ENCODE measurements at places on chromosomes 16 and 17. TPM values are rescaled to one million over a fixed set of nuclear protein-coding genes. Genes with fewer than 3 reads are reported as not detected.

DNA sequence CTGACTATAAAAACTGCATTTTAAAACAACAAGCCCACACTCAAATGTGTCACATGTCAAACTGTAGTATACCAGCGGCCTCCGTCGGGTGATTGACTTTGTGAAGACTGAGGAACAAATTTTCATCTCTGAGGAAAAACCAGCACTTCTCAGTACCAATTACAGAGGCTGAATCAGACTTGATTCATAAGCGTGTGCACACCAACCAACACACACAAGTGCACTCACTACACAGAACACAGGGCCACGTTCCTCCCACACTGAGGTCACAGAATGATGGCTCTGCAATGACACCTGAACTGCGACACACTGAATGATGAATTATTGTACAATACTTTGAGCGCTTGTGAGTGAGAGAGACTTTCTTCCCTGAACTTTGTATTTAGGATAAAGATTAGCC lies 29.6 kb downstream of the XPO6 start:
- H3K4me1 ChIP-seq, result peaks cover 37% of the 10 kb centered on the region
- H3K27me3 ChIP-seq, result no peaks in the 10 kb centered on the region
- no peak for DNase-seq
- H3K27ac ChIP-seq, result no peak overlapping the region

DNA sequence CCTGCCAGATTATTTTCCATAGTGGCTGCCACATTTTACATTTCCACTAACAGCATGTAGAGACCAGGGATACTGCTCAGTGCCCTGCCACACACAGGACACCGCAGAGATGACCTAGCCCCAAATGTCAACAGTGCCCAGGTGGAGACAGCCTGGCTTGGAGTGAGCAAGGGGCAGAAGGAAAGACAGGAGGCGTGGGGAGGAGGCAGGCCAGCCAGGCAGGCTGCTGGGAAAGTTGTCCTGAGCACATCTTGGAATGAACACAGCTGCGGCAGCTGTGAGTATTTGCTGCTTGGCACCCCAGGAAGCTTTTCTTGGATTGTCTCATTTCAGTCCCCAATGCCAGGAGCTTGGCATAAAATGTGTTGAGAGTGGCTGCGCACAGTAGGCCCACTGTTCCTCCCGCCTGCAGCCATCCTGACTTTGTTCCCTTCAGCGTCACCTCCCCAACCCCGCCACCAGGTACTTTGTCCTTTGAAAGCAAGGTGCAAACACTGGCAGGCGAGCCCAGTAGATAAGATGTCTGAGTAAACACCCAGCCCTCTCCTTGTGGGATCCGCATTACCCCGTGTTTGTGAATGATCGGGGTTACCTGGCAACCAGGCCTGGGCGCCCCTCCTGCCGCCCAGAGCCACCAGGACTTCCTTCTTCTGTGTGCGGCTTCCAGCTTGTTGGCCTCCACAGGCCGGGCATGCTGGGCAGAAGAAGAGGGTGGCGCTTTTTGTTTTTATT lies 114.0 kb downstream of the CMIP start:
- no peaks in the 10 kb centered on the region for H3K36me3 ChIP-seq
- H3K27ac ChIP-seq, result peak overlapping the region; percentile 38
- no peak overlapping the region for H3K4me3 ChIP-seq
- H3K4me1 ChIP-seq, result peaks cover 9% of the 10 kb centered on the region
- DNase-seq, result no peak

GRCh38 chr16:67531247-67531646 lies 2.6 kb downstream of the RIPOR1 start:
- no peaks in the 10 kb centered on the region for H3K27me3 ChIP-seq
- H3K27ac ChIP-seq, result no peak overlapping the region
- no peaks in the 10 kb centered on the region for H3K4me1 ChIP-seq
- DNase-seq, result no peak
- H3K36me3 ChIP-seq, result no peaks in the 10 kb centered on the region
- peak overlapping the region; percentile 85 for H3K4me3 ChIP-seq

DNA sequence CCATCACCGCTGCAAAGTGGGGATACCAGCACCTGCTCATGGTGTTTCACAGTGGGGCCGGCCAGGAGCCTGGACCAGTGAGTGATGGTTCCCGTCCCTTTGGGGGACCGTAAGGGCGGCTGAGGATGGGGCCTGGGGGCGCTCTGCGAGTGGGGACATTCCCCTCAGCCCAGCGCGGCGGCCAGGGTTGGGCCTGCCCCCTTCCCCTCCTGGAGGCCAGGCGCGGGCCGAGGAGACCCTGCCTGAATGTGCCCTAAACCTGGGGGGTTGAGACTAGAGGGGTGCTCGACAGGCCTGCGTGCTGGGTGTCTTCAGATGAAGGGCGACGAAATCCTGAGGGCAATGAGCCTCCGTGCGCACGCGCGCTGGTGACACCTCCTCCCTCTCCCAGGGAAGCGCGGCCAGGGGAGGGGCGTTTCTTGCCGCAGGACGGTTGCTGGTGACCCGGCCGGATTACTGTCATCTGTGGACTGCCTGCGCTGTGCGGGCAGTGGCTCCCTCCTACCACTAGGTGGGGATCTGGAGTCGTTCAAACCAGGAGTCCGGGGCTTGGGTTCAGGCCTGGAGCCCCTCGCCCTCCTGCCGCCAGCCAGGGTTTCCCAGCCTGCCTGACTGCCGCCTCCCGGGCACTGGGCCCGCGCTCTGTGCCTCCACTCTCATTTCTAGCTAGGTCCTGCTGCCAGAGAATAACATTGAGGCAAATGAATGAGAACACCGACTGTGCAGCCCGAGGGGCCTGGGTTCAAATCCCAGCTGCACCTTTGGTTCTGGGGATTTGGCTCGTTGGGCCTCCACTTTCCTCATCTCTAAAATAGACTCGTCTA lies 17.1 kb downstream of the TBX2 start:
- peak; percentile 77 for DNase-seq
- no peaks in the 10 kb centered on the region for H3K36me3 ChIP-seq
- no peaks in the 10 kb centered on the region for H3K27me3 ChIP-seq
- H3K4me3 ChIP-seq, result peak overlapping the region; percentile 8
- H3K27ac ChIP-seq, result peak overlapping the region; percentile 22

Gene PKMYT1
- total RNA-seq, result 1.6 TPM

Gene CORO6
- total RNA-seq, result 34.5 TPM

Gene GNAO1
- 5.3 TPM for total RNA-seq

Gene SRCAP
- 17.2 TPM for total RNA-seq

Gene RAB40C
- total RNA-seq, result 29.5 TPM

Gene FOXF1
- not detected for total RNA-seq

Gene TBC1D3G
- total RNA-seq, result not detected
